ENCODE measurements at places on chromosomes 12 and 14. TPM values are rescaled to one million over a fixed set of nuclear protein-coding genes. Genes with fewer than 3 reads are reported as not detected.

- H3K4me3 ChIP-seq = no peak overlapping the region
- H3K36me3 ChIP-seq = no peaks in the 10 kb centered on the region
- peaks cover 26% of the 10 kb centered on the region for H3K27me3 ChIP-seq
- no peak overlapping the region for H3K27ac ChIP-seq
- DNase-seq = no peak
Measured at GRCh38 chr12:124605883-124606774, 38.7 kb upstream of the NCOR2 start.

Gene POLE2
- total RNA-seq = 24.1 TPM

DNA sequence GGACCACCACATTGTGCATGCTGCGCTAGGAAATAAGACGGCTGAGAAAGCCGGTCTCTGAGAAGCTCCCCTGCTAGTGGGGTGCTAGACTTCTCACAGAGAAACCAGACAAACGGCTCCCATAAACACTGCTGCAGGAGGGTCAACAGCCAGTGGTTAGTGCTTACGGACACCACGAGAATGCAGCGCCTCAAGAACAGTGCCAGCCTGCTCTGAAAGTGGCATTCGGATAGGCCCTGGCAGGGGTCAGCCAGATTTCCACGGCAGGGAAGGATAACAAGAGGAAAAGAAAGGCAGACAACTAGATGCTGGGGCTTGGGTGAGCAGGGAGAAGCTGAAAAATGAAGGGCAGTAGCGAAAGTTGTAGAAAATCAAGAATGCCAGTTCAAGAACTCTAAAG, 26.4 kb downstream of the PPTC7 start:
- H3K4me3 ChIP-seq = no peak overlapping the region
- H3K4me1 ChIP-seq = peaks cover 36% of the 10 kb centered on the region
- no peak overlapping the region for H3K27ac ChIP-seq
- DNase-seq = no peak
- H3K27me3 ChIP-seq = no peaks in the 10 kb centered on the region

- H3K36me3 ChIP-seq = peaks cover 84% of the 10 kb centered on the region
- H3K27ac ChIP-seq = no peak overlapping the region
- H3K4me1 ChIP-seq = peaks cover 18% of the 10 kb centered on the region
- H3K27me3 ChIP-seq = no peaks in the 10 kb centered on the region
Measured at GRCh38 chr14:101992708-101993107, 28.3 kb downstream of the DYNC1H1 start.

GRCh38 chr14:22535126-22535525, 53.9 kb downstream of the DAD1 start:
- no peak for DNase-seq
- peaks cover 93% of the 10 kb centered on the region for H3K4me1 ChIP-seq
- peak overlapping the region; percentile 87 for H3K27ac ChIP-seq
- H3K36me3 ChIP-seq = peaks cover 92% of the 10 kb centered on the region
- H3K27me3 ChIP-seq = no peaks in the 10 kb centered on the region

DNA sequence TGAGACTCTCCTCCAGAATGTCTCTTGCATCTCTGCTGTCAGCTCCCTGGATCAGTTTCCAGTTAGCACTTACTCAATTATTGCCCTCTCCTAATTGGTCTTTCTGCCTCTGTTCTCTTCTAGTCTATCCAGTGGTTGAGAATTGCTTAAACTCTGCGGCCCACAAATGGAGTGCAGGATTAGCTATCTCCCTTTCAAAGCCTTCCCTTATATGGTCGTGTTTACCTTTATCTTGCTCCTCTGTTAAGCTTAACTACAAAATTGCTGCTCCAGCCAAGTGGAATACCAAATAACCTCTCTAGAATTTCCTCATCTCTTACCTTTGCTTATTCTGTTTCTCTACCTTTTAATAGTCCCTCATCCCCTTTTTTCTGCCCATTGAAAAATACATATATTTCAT, 132.7 kb downstream of the NRXN3 start:
- H3K27me3 ChIP-seq = no peaks in the 10 kb centered on the region
- no peak for DNase-seq
- no peaks in the 10 kb centered on the region for H3K4me1 ChIP-seq
- no peak overlapping the region for H3K27ac ChIP-seq
- no peaks in the 10 kb centered on the region for H3K36me3 ChIP-seq

Gene NINJ2
- total RNA-seq = 13.1 TPM

Gene FOXG1
- total RNA-seq = not detected

DNA sequence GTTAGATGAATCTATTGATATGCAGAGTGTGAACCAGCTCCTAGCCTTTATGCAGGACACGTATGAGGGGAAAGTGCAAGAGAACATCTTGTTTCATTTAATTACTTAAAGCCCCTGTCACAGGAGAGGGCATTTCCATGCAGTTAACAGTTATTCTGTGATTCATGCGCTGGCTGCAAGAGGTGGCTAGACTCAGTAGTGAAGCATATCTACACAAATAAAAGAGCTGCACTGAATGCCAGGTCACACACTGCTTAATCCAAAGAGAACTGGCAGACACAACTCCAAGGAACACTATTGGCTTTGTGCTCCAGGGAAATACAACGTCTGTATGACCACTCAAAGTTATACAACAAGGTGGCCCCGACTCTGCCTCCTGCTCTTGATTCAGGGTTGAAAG, 394.1 kb downstream of the C12orf75 start:
- no peaks in the 10 kb centered on the region for H3K36me3 ChIP-seq
- no peaks in the 10 kb centered on the region for H3K4me1 ChIP-seq
- peaks cover 4% of the 10 kb centered on the region for H3K27me3 ChIP-seq
- no peak overlapping the region for H3K4me3 ChIP-seq
- H3K27ac ChIP-seq = no peak overlapping the region

DNA sequence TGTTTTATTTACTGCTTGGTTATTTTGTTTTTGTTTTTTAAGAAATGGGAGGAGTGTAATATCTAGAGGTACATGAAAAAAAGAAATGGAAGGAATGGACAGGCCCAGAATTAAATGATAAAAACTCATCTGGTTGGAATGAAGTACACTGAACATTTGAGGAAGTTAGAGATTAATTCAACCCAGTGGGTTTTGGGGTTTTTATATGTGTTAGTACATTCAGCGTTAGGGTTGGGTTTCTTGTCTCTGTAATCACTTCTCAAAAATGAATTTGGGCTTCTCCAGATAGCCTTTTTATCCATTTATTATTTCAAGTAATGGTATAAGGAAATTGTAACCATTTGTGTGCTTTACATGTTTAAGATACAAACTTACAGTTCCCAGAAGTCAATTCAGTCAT, 19.5 kb upstream of the NUP107 start:
- peaks cover 25% of the 10 kb centered on the region for H3K4me1 ChIP-seq
- H3K4me3 ChIP-seq = no peak overlapping the region
- H3K36me3 ChIP-seq = peaks cover 29% of the 10 kb centered on the region
- no peaks in the 10 kb centered on the region for H3K27me3 ChIP-seq

Gene SLC38A4
- total RNA-seq = not detected

Gene GLRX5
- 30.4 TPM for total RNA-seq

Gene GRIP1
- 0.35 TPM for total RNA-seq

DNA sequence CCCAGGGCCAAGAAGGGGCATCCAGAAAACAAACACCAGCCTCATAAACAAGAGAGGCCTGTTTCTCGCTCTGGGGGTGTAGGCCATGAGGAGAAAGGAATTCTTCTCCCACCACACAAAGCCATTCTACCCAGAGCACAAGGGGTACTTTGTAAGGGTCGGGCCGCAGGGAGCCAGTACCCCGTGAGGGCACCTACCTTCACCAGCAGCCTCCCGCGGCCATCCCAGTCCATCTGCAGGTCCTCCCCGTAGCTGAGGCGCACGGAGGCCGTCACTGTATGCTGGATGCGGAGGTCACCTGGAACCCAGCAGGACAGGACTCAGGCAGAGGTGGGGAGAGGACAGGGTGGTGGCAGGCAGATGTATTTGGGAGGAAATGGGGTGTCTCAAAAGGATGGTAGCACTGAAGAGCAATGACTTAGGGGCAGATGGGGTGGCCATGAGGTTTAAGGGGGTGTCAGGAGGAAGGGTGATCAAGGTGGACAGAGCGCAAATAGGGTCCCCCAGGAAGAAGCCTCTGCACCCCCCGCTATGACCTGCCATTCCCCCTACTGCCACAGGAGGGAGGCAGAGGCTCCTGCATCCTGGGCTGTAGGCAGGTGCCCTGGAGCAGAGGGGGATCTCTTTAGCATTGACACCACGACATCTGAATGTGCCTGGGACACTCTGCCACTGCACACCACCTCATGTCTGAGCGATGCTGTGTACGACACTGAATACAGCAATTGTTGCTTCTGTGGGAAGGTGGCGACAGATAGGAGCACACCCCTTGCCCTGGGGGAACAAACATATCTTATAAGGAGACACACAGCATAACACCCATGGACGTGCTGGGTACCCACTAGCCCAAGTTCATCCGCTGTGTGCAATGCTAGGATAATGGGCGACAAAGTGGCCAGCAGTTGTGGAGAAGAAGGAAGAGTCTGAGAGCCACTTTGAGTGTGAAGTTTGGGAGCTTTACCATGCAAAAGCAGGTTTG, 61.4 kb downstream of the VWF start:
- no peaks in the 10 kb centered on the region for H3K4me1 ChIP-seq
- DNase-seq = peak; percentile 55
- no peak overlapping the region for H3K4me3 ChIP-seq
- peaks cover 8% of the 10 kb centered on the region for H3K27me3 ChIP-seq
- H3K36me3 ChIP-seq = no peaks in the 10 kb centered on the region

Gene GIT2
- 112 TPM for total RNA-seq

- DNase-seq = peak; percentile 58
- peaks cover 20% of the 10 kb centered on the region for H3K4me1 ChIP-seq
- peak overlapping the region; percentile 41 for H3K4me3 ChIP-seq
Measured at GRCh38 chr14:24365600-24366412, 2.2 kb upstream of the NFATC4 start.

DNA sequence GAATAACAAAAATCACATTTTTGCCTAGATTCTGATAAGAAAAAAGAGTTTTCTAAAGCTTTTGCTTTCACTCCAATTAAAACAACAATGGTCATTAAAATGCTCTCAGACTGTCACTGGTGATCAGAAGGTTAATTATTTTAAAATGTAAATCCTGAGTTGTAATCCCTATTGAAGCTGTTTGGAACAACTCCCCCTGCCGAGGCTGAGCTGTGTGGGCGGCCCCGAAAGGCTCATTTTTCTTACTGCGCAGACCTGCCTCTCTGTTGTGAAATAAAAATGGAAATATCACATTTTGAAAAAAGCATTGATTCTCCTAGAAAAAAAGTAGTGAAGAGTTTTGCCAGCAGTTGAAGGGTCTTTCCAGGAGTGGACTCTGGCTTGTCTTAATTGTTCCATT, 174.8 kb upstream of the CDKN3 start:
- H3K36me3 ChIP-seq = no peaks in the 10 kb centered on the region
- H3K4me1 ChIP-seq = peaks cover 4% of the 10 kb centered on the region
- H3K27me3 ChIP-seq = peaks cover 65% of the 10 kb centered on the region

GRCh38 chr14:91323031-91323430, 78.5 kb upstream of the GPR68 start:
- no peak for DNase-seq
- H3K27me3 ChIP-seq = no peaks in the 10 kb centered on the region
- peak overlapping the region; percentile 99 for H3K27ac ChIP-seq
- H3K4me3 ChIP-seq = no peak overlapping the region

DNA sequence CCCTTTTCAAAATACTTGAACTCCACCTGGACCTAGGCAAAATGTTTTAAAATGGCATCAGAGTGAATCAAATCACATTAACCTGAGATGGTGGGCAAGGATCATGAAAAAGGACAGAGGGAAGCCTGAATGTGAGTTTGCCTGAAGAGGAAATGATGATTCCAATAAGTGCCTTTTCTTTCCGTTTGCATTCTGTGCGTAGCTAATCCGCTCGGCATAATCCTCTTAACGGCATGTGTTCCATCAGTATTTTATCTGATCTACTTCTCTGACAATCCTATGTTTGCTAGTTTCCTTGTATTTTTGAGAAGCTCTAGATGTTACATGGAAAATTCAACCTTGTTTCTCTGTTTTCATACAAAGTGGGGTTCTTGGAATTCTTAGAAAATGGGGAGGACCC, 354.6 kb downstream of the NRXN3 start:
- H3K27ac ChIP-seq = no peak overlapping the region
- H3K27me3 ChIP-seq = no peaks in the 10 kb centered on the region
- DNase-seq = no peak
- no peaks in the 10 kb centered on the region for H3K4me1 ChIP-seq
- H3K36me3 ChIP-seq = no peaks in the 10 kb centered on the region

DNA sequence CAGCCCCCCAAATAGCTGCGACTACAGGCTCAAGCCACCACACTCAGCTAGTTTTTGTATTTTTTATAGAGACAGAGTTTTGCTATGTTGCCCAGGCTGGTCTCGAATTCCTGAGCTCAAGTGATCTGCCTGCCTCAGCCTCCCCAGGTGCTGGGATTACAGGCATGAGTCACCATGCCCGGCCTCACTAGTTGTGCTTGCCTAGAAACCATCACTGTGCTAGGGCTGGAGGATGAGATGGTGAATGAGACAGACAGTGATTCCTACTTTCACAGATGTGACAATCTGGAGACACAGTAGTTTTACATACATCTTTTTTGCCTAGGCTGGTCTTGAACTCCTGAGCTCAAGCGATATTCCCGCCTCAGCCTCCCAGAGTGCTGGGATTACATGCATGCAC, 7.5 kb upstream of the MSI1 start:
- H3K4me1 ChIP-seq = no peaks in the 10 kb centered on the region
- peaks cover 53% of the 10 kb centered on the region for H3K27me3 ChIP-seq
- no peak overlapping the region for H3K27ac ChIP-seq
- H3K4me3 ChIP-seq = no peak overlapping the region
- DNase-seq = no peak
- no peaks in the 10 kb centered on the region for H3K36me3 ChIP-seq

DNA sequence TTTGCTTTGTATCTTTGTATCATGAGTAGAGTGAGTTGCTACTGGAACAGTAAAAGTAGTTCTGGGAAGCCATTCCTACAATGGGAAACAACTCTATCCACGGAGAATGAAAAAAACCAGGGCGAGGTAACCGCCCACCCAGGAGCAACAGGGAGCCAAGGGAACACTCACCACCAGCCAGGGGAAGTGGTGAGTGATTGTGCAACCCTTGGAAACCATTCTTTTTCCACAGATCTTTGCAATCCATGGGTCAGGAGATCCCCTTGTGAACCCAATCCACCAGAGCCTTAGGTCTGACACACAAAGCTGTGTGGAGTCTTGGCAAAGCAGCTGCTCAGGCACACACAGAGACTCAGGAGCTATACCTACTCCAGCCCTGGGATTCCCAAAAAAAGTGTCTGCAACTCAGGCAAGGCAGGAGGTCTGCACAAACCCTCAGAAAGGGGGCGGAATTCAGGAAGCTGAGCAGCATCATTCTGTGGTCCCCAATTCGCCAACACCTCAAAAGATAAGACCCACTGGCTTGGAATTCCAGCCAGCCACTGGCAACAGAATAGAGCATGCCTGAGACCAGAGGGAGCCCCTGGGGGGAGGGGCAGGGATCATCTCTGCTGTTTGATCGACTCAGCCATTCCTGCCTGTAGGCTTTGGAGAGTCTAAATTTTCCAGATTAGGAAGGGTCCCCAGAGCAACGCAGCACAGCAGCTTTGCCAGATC, 52.1 kb upstream of the PPFIA2 start:
- no peaks in the 10 kb centered on the region for H3K36me3 ChIP-seq
- no peak overlapping the region for H3K27ac ChIP-seq
- no peaks in the 10 kb centered on the region for H3K27me3 ChIP-seq
- no peak for DNase-seq

GRCh38 chr12:39619316-39619659, 315 bp downstream of the ABCD2 start:
- H3K36me3 ChIP-seq = peaks cover 20% of the 10 kb centered on the region
- DNase-seq = peak; percentile 45
- no peaks in the 10 kb centered on the region for H3K27me3 ChIP-seq
- no peak overlapping the region for H3K4me3 ChIP-seq
- peaks cover 31% of the 10 kb centered on the region for H3K4me1 ChIP-seq

Gene KRT82
- not detected for total RNA-seq

Gene BHLHE41
- not detected for total RNA-seq

Gene SALL2
- total RNA-seq = 1.5 TPM

Gene SPIC
- not detected for total RNA-seq

Gene PELI2
- total RNA-seq = 7.1 TPM

Gene FBXL14
- total RNA-seq = 30.3 TPM

Gene IFNG-AS1
- 0.40 TPM for total RNA-seq

Gene TMEM30B
- 0.48 TPM for total RNA-seq
